Left ventricle myocardium inferior (tissue), 1 donor: ENCODE measurements at places on chromosomes 16 and 17. TPM values are rescaled to one million over a fixed set of nuclear protein-coding genes. Genes with fewer than 3 reads are reported as not detected.

Gene RNF43
- 4.7 TPM for total RNA-seq

Gene GALK1
- 19.1 TPM for total RNA-seq

DNA sequence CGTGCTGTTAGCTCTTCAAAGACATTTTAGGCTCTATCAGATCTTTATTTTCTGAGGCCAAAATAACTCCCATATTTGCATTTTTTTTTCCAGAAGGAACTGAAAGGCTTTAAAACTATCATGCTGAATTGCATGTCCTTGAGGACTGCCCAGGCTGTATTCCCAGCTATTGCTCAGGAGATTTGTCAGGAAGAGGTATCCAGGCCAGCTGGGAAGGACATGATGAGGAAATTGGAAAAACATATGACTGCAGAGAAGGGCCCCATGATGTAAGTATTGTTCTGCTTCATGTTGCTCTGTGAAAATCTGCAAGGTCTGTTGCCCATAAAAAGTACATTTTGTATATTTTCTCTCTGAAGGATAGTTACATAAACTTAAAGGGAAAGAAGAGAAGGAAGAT lies 5.7 kb downstream of the CDC6 start:
- no peak for DNase-seq

DNA sequence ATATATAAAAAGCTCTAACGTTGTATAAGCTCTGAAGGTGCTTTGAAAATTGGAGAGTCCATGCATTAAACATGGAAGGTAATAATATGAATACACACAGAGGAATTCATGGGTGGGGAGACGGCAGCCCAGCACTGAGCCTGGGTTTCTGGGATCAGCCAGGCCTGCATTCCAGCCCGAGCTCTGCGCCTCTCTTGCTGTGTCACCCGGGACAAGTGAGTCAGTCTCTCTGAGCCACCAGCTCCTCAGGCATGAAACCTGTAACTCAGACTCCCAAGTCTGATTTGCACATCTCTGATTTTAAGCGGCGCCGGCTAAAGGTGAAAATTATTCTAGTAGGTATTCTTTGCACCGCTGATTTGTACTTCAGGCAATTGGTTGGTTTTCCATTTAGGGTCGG lies 238.8 kb downstream of the MRTFB start:
- no peak for DNase-seq

- no peak for DNase-seq
Measured at GRCh38 chr17:44333371-44333770, 8.7 kb upstream of the SLC25A39 start.
